Activated CD4-positive, CD25-positive, alpha-beta regulatory T cell treated with anti-CD3 and anti-CD28 coated beads, Interleukin-2, amount 50 U/mL, for 24 hours (primary cell): ENCODE measurements at places on chromosomes 1 and 21.

DNA sequence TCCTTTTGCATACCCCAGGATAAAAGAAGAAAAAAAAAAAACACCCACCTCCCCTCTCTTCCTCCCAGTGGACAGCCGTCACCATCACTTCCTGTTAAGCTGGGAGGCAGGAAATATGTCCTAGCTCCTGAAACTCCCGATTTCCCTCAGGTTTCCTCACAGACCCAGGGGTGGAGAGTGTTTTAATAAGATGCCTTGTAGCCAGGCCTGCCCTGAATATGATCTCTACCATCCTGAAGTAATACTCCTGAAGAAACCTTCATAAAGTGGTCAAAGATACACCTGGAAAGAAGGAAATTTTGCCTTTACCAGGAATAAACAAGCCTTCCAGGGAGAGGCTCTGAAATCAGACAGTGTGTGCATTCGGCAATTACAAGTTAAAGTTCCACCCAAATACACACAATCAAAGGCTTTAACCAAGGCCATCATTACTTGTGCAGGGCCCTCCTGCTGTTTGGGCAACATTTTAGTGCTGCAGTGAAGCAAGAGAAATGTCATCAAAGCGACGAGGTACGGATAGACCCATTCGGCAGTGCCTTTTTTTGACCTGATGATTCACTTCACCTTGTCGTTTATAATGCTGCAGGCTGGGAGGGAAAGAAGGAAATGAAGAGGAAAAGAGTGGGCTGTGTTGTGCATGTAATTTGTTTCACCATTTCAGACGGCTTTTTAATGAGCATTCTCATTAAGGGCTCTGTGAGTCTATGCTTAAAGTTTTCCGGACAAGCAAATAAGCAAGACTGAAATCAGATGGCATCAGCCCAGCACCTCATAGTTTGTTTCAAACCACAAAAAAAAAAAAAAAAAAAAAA lies 41.0 kb upstream of the RASAL2 start:
- no peak for ATAC-seq

DNA sequence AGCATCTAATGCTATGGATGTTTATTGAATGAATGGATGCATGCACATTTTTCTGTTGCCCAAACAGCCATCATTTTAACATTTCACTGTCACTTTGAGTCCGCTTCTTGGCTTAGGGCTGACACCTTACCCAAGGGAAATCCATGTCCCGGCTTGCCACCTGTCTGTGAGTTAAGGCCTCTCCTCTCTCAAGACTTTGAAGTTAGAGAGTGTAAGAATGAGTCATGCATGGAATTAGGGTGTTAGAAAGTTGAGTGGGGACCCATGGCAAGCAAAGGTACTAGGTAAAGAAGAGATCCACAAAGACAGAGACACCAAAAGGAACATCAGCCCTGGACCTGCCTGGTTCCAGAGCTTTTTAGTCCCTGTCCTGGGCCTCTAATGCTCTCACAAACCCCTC lies 35.1 kb downstream of the ATP1A1 start:
- ATAC-seq: no peak

DNA sequence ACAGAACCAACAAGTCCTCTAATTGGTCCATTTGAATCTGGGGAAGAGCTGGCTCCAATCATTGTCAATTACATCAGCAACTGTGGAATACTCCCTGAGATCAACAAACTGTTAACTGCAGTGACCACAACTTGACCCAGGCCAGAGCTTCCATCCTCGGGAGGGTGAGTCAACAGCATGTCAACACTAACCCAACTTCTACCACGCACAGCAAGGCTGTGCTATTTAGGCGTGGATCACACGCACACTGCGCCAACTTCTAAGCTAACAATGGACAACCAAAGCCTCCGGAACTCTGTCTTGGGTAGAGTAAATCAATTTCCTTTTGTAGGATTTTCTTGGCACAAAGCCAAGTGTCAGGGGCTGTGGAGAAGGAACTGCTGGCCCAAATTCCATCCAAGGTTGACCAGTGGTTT lies 30.4 kb downstream of the APP start:
- ATAC-seq: no peak

GRCh38 chr1:78322928-78323680 lies 167.7 kb upstream of the PTGFR start:
- no peak for ATAC-seq

- ATAC-seq: no peak
Measured at GRCh38 chr1:186534401-186534800, 73.5 kb upstream of the PDC start.

DNA sequence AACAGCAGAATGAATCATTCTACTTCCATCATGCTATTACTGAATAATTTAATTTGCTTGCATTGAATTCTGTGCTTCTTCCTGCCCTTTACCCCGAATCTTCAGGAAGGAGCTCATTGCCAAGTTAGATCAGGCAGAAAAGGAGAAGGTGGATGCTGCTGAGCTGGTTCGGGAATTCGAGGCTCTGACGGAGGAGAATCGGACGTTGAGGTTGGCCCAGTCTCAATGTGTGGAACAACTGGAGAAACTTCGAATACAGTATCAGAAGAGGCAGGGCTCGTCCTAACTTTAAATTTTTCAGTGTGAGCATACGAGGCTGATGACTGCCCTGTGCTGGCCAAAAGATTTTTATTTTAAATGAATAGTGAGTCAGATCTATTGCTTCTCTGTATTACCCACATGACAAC lies 44.2 kb downstream of the MAP3K7CL start:
- no peak for ATAC-seq

GRCh38 chr1:62991152-62991551 lies 207.2 kb downstream of the ATG4C start:
- no peak for ATAC-seq

DNA sequence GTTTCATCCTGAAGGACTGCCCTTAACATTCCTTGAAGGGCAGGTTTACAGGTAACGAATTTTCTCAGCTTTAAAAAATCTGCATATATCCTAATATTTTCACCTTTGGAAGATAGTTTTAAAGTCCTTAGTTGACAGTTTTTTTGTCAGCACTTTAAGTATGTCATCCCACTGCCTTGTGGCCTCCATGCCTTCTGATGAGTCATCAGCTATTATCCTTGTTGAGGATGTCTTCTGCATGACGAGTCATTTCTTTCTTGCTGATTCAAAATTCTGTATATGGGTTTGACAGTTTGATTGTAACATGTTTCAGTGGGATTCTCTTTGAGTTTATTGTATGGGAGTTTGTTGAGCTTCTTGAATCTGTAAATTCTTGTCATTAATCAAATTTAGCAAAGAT lies 500.6 kb downstream of the DISC1 start:
- ATAC-seq: no peak
